ENCODE measurements at places on chromosomes 12 and 14.

GRCh38 chr14:24398653-24399446, at the start of gene NYNRIN:
Gene NYNRIN (plus strand): TSS chr14:24399003. CDS start chr14:24399247, 244 bp downstream.
- peak; percentile 22 for DNase-seq

- peak; percentile 66 for DNase-seq
These were observed 84.6 kb downstream of the SETD3 start for GRCh38 chr14:99395909-99396530.

DNA sequence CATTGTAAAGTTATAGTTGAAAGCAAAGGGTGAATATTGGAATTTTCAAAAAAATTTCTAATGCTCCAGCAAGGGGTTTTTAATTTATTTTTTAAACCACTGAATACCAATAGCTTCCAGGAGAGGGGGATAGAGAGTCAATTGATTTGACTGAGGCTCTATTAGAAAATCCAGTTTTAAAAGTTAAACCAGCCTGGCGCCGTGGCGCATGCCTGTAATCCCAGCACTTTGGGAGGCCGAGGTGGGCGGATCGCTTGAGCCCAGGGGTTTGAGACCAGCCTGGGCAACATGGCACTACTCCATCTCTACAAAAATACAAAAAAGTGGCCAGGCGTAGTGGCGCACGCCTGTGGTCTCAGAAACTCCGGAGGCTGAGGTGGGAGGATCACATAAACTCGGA, 150.1 kb downstream of the SLC38A4 start:
- DNase-seq, result no peak

- no peak for DNase-seq
These were observed 65.1 kb upstream of the TBX3 start for GRCh38 chr12:114749065-114749464.

- peak; percentile 59 for DNase-seq
These were observed 40.5 kb upstream of the TBC1D15 start for GRCh38 chr12:71799106-71799505.

- no peak for DNase-seq
These were observed 26.1 kb upstream of the MYF6 start for GRCh38 chr12:80681287-80681686.

DNA sequence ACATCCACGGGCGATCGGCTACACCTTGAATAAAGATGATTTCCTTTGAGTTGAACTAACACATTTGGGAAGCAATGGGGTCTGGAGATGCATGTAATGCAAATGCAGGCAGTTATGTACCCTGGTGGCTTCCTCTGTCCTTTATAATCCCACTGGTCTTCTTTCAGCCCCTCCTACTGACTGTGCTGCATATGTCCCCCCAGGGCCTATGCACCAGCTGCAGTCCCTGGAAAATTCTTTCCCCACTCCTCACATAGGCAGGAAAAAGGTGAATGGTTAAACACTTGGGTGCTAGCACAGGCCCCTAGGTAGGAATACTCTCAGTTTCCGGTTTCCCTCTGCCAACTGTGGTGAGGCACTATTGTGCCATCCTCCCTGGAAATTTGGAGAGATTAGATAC, 294.8 kb upstream of the SOX5 start:
- DNase-seq, result no peak

DNA sequence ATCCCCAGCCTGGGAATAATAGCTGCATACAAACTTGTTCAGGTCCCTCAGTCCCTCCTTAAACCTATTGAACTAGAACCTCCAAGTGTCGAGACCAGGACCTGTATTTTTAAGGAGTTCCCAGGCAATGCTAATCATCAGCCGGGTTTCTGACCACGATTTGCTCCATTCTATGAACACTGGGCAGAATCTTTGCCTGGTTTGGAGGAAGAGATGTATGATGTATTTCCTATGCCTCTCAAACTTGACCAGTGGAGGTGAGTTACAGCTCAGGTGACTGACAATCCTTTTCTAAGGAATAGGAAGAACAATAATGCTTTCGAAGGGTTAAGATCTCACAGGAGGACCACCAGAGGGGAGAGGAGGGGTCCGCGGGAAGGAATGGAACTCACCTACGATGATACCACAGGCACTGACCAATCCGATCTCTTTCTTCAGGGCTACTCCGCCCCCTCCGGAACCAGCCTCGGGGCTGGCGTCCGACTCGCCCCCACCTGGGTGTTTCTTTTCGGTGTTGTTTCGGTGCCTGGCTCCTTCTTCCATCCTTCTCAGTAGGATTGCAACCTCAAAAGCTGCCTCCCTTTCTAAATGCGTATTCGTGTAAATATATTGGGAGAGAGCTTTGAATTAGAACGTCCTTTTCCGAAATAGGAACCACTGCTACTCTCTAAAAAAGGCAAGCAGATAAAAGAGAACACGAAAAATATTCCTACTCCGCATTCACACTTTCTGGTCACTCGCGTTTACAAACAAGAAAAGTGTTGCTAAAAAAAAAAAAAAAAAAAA, 895 bp downstream of the SLC7A8 start:
- no peak for DNase-seq
